Fibroblast of skin of back (primary cell): ENCODE measurements at places on chromosomes 16 and 17.
A peak's percentile ranks its signal among the peaks of the same experiment; 100 is the strongest.

GRCh38 chr16:28219282-28219681 is 7.5 kb upstream of the XPO6 start:
- no peak for DNase-seq

DNA sequence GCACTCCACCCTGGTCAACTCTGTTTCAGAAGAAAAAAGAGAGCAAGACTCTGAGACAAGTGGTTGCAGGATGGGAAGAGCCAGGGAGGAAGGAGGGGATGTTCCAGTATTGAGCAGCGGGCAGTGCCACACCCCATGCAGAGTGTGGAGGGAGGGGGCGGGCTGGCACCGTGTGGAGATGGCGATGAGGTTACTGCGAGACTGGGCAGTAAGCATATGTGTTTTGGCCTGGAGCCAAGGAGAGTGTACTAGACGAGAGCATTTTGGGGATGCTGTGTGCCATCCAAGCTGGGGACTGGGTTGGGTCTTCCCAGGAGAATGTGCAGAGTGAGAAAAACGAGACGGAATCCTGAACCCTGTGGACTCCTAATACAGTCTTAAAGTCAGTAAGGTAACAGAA is 3.4 kb downstream of the TBC1D24 start:
- no peak for DNase-seq

DNA sequence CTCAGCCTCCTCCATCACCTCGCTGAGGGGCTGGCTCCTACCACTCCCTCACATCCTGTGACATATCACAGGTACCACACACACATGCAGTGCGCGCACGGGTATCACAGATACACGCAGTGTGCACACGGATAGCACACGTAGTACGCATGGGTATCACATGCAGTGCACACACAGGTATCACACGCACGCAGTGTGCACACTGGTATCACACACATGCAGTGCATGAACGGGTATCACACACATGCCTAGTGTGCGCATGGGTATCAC is 30.1 kb downstream of the ACSF3 start:
- no peak for DNase-seq

DNA sequence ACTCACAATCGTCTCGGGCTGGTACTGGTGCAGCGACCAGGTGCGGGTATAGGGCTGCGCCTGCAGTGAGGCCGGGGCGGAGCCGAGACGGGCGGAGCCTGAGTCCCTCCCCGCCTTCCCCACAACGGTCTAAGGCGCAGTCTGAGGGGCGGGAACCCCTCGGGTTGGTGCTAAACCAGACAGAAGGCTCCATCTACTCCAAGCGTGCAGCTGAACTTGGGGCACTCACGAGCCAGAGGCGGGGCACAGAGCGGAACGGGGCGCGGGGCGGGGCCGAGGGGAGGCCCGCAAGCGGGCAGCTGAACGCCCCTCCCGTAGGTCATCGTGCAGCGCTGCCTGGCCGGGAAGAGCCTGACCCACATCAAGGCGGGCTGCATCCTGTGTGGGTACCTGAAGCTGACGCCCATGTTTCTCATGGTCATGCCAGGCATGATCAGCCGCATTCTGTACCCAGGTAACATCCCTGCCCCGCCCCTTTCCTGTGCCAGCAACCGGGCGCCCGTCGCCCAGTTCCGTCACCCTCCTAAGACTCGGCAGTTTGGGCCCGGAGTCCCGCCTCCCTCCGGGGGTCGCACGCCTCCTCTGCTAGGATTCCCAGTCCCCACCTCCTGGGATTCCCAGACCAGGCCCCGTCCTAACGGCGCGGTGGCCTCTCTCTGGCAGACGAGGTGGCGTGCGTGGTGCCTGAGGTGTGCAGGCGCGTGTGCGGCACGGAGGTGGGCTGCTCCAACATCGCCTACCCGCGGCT is 5.0 kb downstream of the SLC5A2 start:
- peak; percentile 26 for DNase-seq

DNA sequence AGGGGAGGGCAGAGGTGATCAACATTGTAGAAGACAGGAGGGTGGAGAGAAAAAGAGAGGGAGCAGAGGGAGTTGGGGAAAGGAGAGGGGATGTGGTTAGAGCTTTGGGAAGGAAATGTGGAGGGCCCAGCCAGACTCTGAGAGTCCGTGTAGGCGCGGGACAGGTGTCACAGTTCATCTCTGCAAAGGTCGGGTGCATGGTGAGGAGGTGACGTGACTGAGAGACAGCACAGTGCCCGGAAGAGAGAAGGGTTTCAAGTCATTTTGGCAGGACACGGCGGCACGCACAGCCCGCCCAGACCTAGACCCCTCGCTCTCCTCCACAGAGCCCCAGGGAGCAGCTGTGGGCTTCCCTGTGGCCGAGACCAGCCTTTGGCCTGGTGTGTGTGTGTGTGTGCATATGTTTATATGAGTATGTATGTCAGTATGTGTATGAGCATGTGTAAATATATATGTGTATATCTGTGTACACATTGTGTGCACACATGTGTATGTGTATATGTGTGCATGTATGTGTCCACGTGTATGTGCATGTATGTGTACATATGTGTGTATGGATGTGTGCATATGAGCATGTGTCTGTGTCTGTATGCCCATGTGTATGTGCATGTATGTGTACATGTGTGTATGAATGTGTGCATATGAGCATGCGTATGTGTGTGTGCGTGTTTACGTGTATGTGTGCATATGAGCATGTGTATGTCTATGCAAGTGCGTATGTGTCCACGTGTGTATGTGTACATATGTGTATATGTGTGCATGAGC is 104.6 kb downstream of the SEC14L1 start:
- no peak for DNase-seq

- no peak for DNase-seq
These were observed 15.7 kb downstream of the DNAI2 start for GRCh38 chr17:74289688-74290087.

- DNase-seq, result no peak
These were observed 1.7 kb downstream of the RASD1 start for GRCh38 chr17:17494499-17494869.

GRCh38 chr17:17186051-17186450 is 20.1 kb downstream of the PLD6 start:
- DNase-seq, result no peak

DNA sequence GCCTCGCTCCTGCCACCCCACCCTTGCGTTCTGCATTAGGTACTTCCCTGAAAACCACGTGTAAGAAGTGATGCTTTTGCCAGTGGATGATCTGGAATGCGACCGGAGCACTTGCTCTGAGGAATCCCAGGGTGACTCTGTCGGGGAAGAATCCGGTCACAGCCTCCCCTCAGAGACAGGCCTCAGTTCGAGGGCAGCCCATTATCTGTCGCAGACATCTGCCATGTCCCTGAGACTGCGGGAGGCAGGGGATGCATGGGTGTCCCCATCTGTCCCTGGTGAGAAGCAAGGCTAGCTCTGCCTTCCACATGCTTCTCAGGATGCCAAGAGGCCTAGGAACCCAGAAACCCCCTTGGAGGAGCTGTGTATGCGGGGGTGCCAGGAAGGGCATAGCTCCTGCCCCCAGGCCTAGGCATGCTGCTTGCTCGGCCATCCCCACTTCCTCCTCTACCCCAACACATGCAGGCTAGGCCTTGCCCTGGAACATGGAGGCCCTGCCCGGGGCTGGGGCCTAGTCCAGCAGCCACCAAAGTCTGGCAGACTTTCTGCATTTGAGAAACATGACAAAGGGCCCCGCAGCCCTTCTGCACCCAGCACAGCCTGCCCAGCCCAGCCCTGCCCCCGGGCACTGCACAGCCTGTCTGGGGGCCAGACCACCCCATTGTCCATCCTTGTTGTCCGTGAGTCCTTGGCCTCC is 20.5 kb downstream of the MNT start:
- no peak for DNase-seq

- no peak for DNase-seq
These were observed 385.9 kb upstream of the ZFHX3 start for GRCh38 chr16:73433731-73434307.

DNA sequence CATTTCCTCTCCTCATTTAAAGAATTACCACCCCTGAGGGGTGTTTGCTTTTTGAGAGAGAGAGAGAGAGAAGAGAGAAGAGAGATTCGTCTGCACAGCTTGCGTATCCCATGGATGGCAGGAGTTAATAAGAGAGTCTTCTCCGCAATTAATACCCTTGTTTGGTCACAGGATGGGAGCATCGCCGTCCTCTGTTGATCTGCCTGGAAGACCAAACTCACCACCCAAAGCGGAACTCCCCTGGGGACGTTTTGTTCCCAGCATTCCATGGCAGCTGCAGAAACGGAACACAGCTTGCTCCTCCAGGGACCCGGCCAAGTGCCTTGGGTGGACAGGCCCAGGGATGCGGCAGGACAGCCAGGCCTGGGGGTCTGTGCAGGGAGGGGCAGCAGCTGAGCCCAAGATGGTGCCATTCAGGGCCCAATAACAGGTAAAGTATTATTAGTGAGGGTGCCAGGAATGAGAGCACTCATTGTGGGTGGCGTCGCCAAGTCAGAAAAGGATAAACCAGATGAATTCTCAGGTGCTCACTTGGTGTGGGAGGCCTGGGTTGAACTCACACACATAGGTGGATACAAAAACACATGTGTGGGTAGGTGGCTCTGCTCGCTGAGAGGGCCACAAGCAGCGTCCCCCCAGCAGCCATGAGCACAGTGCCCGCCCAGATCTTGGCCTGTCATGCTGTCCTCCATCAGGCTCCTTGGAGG is 83.1 kb downstream of the NT5M start:
- DNase-seq, result no peak

DNA sequence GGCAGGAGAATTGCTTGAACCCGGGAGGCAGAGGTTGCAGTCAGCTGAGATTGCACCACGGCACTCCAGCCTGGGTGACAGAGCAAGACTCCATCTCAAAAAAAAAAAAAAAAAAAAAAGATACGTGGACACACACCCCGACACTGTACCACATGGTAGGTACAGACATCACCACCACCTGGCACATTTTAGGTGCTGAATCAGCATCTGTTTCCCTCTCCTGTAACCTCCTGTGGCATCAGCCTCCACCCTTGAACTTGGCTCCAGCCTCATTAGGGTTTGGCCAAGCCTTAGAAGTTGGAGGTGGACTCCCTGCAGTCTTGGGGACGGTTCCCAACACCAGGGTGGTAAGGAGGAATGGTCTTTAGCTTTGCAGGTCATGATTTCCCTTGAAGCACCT is 46.0 kb downstream of the XYLT1 start:
- no peak for DNase-seq

DNA sequence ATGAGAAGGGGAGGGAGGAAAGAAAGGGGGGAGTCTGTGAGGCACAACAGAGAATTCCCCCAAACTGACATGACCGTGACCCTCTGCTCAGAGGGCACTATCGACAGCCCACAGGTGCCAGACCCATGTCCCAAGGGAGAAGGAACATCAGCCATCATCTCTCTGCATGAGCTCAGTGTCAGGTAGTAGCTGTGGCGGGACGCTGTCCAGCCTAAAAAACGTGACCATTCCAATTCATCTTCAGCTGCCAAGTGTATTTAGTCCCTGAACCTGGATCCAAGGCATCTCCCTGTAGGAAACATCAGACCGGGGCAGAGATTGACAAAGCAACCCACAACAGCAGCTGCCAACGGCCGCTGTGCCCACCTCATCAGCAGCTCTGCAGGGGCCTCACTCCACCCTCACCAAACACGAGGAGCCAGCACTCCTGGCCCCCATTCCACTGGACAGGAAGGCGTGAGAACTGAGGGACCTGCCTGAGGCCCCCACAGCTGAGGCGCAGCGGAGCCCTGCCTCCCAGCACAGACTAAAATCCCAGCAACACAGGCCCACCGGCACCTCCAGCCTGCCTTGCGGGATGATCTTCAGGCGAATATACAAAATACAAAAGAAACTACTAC is 8.6 kb downstream of the TAF1C start:
- no peak for DNase-seq

GRCh38 chr17:66337268-66337667 is 34.9 kb downstream of the PRKCA start:
- DNase-seq, result no peak

- DNase-seq, result no peak
These were observed 495 bp downstream of the PARN start for GRCh38 chr16:14629612-14629918.

DNA sequence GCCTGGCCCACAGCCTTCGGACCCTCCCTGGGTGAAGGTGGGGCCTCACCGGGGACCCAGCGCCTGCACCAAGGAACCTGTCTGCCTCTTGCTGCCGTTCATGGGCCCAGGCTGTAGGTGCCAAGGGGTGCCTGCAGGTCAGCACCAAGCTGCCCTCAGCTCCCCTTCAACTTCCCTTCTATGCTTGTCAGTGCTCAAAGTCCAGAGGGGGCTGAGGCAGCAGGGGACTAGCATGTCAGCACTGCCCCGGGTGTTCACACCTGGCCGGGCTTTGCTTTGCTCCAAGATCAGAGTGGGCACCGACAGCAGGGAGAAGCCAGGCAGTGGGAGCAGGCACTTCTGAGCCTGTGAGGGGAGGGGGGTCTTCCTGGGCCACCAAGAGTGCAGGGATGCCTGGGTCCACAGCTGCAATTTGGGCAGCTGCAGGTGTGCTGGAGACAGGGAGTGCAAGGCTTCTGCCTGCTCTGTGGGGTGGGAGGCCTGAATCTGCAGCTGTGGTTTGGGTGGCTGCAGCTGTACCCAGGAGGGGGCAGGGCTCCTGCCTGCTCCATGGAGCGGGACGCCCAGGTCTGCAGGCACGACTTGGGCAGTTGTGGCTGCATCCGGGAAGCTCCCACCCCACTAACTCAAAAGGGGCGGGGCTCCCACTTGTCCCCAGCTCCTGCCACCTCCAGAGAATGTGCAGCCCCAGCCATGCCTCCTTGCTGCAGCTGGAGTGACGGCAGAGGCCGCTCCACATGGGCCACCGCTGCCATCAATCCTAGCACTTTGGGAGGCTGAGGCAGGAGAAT is 27.6 kb upstream of the PRM1 start:
- no peak for DNase-seq

GRCh38 chr16:81243942-81244341 is 5.5 kb downstream of the BCO1 start:
- DNase-seq, result no peak

DNA sequence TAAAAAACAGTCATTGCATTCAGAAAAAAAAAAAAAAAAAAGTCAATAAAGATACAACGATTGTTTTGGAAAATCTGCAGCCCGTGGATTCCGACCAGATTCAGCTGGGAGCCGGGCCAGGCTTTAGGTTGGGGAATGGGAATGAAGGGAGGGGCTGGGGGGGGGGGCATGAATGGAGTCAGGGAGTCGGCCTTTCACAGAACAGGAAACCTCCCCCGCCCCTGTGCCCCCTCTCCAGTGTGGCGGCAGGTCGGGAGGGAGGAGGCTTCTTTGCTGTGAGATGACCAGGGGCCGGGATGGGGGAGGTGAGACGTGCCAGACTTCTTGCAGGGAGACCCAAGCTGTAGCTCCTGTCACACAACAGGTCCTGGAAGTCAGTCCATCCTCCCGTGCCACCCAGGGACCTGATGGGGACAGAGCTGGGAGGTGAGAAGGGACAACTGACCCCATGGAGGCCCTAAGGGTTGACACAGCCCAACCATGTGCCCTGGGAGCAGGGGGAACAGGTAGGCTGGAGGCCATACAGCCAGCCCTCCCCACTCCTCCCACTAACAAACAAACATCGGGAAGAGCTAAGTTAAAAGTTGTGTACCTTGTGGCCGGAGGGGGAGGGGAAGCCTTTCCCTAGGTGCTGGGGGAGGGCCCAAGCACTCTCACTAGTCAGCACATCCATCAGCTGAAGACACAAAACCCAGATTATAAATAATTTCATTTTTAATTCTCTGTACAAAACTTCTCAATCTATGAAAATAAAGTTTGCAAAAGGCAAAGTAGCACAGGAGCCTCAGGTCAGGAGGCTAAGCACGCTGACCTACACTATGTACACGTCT is 25.2 kb downstream of the SREBF1 start:
- DNase-seq, result no peak
